ENCODE measurements at places on chromosomes 16 and 17.

DNA sequence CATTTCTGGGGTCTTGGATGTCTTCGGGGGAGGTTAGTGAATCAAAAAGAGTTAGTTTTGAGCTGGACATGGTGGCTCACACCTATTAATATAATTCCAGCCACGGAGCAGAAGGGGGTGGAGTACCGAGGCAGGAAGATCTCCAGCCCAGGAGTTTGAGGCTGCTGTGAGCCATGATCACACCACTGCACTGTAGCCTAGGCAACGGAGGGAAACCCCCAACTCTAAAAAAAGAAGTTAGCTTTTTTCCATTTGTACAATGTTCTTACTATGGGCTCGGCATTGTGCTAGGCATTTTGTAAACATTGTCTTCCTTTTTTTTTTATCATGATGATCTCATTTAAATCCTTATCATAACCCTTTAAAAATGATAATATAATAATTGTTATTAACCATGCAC lies 8.3 kb upstream of the SNF8 start:
- DNase-seq = peak; percentile 67

DNA sequence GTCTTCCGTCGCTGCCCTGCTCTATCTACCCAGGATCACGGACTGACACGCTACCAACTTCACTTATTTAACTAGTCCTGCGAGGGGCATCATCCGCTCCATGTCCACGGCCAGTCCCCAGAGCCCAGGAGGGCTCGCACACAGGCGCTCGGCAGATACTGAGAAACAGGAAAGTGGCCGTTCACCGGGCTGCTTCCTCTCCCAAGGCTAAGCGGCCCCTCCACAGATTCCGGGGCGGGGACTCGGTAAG lies 388 bp downstream of the OXLD1 start:
- no peak for DNase-seq

DNA sequence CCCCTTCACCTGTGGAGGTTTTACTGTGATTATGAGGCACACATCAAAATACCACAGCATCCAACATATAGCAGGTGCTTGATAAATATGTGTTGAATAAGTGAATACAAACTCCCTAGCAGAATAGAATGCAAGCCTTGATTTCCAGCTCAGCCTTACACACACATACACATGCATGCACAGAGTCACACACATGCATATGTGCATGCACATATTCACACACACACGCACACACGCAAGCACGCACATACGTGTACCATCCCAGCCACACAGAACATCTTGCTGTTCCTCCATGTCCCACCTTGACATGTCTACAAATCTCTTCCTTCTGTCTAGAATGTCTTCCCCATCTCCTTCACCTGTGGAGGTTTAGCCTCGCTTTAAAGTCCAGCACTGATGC lies 160.1 kb downstream of the GRIN2A start:
- DNase-seq = no peak

DNA sequence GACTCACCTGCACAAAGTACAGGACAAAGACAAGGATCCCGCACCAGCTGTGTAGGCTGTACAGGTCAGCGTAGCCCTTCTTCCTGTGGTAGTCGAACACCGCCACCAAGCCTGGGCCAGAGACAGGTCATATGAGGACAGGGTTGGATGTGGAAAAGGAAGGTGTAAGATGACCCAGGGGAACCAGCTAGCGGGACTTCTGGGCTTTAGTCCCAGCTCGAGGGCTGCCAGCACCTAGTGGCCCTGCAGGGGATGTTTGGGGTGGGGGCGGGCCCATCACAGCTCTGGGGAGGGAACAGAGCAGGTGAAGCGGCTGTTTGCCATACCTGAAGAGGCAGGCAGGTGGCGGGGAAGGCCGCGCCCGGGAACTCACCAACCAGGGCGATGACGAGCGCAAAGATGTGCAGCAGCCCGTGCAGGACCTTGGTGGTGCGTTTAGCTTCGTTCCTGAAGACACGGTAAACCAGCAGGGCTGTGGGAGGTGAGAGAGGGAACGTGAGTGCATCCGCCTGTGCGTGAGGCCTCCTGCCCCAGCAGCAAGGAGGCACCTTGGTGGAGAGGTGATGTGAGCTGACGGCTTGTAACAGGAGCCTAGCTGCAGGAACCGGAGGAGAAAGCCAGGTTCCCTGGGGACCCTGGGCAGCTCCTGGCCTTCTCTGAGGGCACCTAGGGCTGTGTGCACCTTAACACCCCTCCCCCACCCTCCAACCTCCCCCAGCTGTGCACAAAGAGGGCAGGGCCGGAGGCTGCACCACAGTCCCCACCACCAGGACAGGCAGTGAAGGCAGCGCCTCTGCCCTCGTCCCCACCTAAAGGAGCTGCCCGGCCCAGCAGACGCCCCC lies 10.2 kb downstream of the CYB561 start:
- no peak for DNase-seq

- DNase-seq = no peak
Measured at GRCh38 chr17:28385406-28385805, 13.9 kb downstream of the SARM1 start.

- DNase-seq = no peak
Measured at GRCh38 chr16:12362482-12363458, 386.2 kb downstream of the SNX29 start.

- no peak for DNase-seq
Measured at GRCh38 chr17:50584116-50584515, 23.6 kb downstream of the CACNA1G start.

DNA sequence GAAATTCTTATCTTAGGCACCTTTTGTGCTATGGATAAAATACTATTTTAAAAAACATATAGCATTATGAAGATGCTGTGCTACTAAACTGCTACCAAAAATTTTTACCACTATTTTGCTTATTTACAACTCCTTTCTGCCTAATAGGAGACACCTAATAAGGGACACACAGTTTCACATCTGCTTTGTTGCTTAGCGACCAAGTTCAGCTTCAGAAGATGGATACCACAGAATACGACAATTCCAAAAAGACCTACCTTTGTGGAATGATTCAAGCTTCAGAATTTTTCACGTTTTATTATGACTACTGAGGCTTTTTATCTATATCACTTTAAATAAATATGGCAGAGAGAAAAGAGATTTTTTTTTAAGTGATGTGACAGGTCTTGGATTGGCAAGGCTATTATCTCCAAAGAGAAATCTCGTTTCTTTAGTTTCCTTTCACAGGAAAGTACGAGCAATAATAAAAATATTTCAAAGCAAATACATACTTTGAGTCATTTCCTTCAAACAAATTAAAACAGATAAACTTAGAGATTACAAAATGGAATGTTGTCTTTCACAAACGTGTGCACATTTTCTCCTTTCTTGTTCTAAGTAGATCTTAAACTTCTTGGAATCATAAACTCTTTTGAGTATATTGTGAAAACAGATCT lies 35.4 kb downstream of the SPAG9 start:
- DNase-seq = no peak

Measured in inflammatory macrophage treated with lipopolysaccharide for 1 hour (primary cell).